ENCODE measurements at places on chromosomes 6 and 20.

GRCh38 chr6:134928151-134928900 is 21.6 kb downstream of the ALDH8A1 start:
- DNase-seq: no peak

GRCh38 chr6:164294047-164294784 is 879.7 kb downstream of the QKI start:
- DNase-seq: no peak

- no peak for DNase-seq
Observed at GRCh38 chr6:46502486-46503119, 11.4 kb upstream of the RCAN2 start.

DNA sequence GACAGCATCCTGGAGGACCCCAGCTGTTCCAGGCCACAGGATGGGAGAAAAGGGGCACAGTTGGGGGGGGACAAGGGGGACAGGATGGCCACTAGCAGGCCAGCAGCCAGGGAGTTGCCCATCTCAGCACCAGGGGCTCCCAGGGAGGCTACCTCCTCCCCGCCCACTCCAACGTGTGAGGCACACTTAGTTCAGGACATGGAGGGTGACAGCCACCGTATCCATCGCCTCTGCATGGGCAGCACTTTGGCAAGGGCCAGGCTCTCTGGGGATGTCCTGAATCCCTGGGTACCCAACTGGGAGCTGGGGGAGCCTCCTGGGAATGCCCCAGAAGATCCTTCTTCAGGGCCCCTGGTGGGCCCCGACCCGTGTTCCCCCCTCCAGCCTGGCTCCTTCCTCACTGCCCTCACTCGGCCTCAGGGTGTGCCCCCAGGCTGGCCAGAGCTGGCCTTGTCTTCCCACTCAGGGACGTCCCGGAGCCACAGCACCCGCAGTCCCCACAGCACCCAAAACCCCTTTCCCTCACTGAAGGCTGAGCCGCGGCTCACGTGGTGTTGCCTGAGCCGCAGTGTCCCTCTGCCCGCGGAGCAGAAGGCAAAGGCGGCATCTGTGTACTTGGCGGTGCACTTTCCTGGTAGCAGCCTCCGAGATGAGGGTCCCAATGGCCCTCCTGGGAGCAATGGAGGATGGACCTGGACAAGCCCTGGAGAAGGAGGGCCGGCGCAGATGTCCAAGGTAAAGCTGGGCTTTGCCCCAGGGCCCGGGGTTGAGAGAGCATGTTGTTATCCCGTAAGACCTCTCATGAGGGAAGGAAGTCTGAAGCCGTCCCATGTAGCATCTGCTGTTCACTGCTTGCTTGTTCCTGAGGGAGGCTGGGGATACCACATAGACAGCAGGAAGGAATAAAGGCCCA is 30.7 kb downstream of the ZNF831 start:
- DNase-seq: no peak

- DNase-seq: no peak
Observed at GRCh38 chr6:136410201-136411024, 120.8 kb upstream of the BCLAF1 start.

DNA sequence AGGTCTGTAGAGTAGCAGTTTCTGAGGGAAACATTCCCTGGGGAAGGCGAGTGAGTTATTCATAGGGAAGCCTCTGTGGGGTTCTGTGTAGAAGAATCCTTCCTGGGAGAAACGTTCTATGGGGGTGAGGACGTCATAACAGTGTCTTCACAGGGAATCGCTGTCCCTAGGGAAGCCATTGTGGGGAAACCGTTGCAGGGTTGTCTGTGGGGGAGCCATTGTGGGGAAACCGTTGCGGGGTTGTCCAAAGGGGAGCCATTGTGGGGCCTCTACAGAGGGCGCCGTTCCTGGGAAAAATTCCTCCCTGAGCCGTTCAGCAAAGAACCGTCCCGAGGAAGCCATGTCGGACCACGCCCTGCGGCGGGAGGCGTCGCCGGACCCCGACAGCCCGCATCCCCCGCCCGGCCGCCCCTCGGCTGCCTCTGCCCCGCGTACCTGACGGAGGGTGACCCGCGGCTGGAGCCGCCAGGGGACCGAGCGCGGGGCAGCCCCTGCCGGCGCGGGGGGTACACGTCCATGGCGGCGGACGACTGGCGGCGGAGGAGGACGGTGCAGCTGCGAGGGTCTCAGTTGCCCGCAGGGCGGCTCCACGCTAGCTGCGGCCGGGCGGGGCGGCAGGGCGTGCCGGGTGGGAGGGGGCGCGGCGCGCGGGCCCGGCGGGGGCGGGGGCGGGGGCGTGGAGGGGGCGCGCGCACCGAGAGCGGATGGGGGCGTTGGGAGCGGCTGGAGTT is at the start of gene DNAAF9:
DNAAF9 (minus strand) TSS at position 630 of the 731 bp plus-strand sequence; CDS start at position 518, 112 bp downstream.
- peak; percentile 6 for DNase-seq

- no peak for DNase-seq
Observed at GRCh38 chr6:155481215-155481614, 25.6 kb upstream of the NOX3 start.

- no peak for DNase-seq
Observed at GRCh38 chr6:132122871-132123270, 171.7 kb upstream of the CCN2 start.

DNA sequence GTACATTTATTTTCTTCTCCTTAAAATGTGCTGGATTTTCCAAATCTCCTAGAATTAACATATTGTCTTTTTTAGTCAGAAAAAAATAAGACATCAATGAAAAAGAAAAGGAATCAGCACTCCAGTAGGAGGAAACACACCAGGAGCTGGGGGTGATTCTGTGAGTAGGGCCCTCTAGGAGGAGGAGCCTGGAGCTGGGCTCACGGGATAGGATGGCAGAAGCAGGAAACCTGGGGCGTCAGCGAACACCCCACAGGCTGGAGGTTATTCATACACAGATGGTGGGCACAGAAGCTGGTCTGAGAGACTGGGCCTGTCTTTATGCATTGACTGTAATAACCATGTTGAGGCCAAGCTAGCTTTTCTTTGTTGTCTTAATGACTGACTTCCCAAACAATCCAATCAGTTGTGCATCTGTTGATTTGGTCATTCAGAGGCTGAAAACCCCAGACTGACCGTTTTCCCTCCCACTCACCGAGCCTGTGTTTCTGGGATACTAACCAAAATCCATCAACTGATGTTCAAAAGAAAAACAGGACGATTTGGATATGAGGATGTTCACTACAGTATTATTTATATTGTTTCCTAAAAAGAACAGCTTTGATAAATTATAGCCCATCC is 53.1 kb downstream of the CPNE5 start:
- no peak for DNase-seq

DNA sequence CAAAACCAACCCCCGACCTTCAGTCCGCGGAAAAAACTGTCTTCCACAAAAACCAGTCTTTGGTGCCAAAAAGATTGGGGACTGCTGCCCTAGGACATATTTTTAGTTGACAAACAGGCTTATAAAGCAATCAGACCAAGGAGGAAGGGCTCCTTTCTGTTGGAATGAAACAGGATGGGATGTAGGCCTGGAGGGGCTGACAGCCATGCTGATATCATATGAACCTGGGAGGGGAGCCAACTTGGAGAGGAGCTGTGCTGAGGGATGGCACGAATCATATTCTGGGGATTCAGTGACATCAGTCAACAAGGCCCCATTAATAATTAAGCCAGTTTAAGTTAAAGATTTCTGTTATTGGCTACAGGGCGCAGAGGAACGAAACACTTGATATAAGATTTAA is 225.4 kb upstream of the TSHZ2 start:
- DNase-seq: no peak

GRCh38 chr6:169847901-169848311 is 96.5 kb downstream of the ERMARD start:
- no peak for DNase-seq

GRCh38 chr6:149319422-149319821 is 1.9 kb downstream of the TAB2 start:
- DNase-seq: no peak

GRCh38 chr6:7137335-7138045 is 29.7 kb downstream of the RREB1 start:
- DNase-seq: no peak

- no peak for DNase-seq
Observed at GRCh38 chr20:41276317-41276751, 41.2 kb downstream of the ZHX3 start.

GRCh38 chr6:118708055-118708454 is 56.7 kb upstream of the CEP85L start:
- DNase-seq: no peak

DNA sequence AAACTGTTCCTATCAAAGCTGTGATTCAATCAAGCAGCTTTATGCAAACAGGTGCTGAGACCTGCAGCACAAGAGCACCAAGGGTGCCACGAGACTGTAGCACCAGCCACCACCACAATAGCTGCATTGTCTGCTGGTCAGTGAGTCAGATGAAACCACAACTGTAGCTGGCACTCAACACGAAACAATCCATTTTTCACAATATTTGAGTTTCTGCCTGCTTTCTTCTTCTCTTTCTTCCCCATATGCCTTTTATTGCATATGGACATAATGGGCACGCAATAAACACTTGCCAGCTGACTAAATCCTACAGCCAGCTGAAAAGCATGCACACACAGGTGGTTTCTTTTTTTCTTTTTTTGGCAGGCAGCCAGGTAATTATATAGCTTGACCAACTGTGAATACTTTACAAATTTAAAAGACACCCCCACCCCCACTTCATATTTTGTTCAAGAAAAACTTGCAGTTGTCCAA is 16.6 kb downstream of the SLC2A12 start:
- peak; percentile 89 for DNase-seq

DNA sequence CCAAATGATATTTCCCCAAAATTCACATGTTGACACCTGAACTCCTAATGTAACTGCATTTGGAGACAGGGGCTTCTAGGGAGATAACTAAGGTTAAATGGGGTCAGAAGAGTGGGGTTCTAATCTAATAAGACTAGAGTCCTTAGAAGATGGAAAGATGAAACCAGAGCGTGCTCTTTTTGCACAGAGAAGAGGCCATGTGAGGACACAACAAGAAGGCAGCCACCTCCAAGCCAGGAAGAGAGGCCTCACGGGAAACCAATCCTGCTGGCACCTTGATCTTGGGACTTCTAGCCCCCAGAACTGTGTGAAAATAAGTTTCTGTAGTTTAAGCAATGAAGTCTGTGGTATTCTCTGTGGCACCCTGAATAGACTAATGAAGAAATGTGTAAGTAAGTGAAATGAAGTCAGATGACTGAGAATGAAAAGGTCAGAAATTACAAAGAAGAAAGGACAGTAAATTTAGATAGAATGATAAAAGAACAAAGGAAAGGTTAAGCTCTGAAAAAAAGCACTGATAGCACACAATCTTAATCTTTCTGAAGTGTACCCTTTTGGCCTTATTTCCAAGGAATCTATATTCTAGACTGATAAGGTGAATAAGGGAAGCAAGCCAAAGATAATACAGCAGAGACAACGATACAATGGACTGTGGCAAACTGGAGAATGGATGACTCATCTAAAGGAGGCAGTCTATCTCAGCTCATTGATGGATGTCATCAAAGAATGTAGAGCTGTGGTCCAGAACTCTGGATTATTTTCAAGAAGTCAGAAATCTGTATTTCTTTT is 110.4 kb downstream of the MYB start:
- DNase-seq: no peak

DNA sequence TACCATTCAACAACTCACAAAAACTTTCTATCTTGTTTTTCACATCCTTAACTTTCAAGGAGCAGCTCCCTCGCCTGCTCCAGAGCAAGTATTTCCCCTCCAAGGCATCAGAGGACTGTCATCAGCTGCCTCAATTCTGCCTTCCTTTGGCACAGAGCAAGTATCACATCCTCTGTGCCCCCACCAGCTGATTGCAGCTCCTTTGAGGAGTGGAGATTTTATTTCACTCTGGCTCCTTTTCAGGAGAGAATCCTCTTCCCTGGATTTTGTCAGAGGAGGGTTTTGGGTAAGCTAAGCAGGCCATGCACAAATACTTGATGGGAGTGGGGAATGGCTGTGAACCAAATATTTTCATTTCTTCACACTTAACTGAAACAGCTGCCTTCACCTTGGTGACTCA is 610.5 kb upstream of the FLRT3 start:
- DNase-seq: no peak

- no peak for DNase-seq
Observed at GRCh38 chr6:87762116-87762515, 60.1 kb upstream of the AKIRIN2 start.

DNA sequence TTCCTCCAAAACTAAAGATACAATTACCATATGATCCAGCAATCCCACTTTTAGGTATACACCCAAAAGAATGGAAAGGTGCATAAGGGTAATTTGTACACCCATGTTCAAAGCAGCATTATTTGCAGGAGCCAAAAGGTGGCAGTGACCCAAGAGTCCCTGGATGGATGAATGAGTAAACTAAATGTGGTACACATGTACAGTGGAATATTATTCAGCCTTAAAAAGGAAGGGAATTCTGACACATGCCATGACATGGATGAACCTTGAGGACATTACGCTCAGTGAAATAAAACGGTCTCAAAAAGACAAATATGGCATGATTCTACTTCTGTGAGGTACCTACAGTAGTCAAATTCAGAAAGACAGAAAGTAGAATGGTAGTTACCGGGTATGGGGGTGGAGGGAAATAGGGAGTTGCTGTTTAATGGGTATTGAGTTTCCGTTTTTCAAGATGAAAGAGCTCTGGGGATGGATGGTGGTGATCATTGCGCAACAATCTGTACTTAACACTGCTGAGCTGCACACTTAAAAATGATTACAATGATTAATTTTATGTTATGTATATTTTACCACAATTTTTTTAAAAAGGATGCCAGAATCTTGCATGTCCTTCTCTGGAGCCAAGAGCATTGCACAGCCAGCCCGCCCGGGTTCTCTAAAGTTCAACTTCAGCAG is 518.9 kb upstream of the JARID2 start:
- DNase-seq: no peak

GRCh38 chr20:36367907-36368799 is 62.0 kb downstream of the DLGAP4 start:
- DNase-seq: no peak

- DNase-seq: no peak
Observed at GRCh38 chr6:126367849-126368248, 27.9 kb downstream of the CENPW start.

DNA sequence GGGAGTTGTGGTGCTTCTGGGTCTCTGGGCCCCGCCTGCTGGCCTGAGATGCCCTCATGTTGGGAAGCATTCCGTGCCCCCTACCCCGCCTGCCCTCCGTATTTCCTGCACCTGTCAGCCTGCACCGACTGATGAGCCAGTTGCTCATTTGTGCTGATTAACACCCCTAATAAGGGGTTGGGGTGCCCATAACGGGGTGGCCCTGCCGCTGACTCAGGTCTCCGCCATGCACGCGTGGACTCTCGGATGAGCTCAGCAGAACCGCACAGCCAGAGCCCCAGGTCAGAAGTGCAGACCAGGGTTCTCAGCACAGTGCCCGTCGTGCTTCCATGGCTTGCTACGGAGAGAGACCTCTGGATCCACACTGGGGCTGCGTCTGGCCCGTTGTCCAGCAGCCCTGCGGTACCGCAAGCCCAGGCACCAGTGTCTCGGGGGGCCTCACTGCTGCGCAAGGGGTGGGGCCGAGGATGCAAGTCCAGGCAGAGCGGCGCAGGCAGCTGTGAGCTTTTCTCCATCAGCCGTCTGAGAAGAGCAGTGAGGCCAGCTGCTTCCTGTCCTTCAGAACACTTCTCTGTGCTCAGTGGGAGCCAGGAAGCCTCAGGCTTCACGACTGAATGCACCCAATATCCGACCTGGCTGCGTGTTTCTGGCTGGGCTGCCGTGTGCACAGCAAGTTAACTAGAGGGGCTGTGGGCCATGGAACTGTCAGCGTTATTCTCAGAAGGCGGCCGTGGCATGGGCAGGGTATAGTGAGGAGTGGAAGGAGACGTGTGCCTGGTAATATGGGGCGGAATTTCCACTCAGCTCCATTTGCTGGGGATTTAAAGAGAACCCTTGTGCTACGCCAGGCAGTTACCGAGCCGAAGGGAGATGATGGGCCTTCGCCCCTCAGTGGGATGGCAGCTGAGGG is 18.6 kb downstream of the MTG2 start:
- DNase-seq: no peak

GRCh38 chr6:2891768-2892170 is 11.3 kb downstream of the SERPINB9 start:
- peak; percentile 27 for DNase-seq
